ENCODE measurements at places on chromosomes 5 and 9.

DNA sequence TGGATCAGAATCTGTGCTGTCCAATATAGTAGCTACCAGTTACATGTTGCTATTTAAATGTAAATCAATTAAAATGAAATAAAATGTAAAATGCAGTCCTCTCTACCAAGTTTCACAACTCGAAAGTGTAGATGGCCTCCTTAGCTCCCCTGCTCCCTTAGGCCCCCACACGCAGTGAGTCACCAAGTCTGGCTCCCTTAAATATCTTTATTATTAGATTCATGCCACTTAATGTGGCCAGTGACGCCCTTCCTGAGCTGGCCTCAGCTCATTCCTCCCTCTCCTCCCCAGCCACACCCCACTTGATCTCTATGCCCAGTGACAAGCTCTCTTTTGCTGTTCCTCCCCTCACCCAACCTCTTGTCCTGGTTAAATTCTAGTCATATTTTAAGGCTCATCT, 88.4 kb upstream of the DNAH5 start:
- DNase-seq: no peak
- H3K4me1 ChIP-seq: peaks cover 10% of the 10 kb centered on the region
- H3K27me3 ChIP-seq: peaks cover 28% of the 10 kb centered on the region
- H3K4me3 ChIP-seq: no peak overlapping the region
- no peak overlapping the region for H3K27ac ChIP-seq

DNA sequence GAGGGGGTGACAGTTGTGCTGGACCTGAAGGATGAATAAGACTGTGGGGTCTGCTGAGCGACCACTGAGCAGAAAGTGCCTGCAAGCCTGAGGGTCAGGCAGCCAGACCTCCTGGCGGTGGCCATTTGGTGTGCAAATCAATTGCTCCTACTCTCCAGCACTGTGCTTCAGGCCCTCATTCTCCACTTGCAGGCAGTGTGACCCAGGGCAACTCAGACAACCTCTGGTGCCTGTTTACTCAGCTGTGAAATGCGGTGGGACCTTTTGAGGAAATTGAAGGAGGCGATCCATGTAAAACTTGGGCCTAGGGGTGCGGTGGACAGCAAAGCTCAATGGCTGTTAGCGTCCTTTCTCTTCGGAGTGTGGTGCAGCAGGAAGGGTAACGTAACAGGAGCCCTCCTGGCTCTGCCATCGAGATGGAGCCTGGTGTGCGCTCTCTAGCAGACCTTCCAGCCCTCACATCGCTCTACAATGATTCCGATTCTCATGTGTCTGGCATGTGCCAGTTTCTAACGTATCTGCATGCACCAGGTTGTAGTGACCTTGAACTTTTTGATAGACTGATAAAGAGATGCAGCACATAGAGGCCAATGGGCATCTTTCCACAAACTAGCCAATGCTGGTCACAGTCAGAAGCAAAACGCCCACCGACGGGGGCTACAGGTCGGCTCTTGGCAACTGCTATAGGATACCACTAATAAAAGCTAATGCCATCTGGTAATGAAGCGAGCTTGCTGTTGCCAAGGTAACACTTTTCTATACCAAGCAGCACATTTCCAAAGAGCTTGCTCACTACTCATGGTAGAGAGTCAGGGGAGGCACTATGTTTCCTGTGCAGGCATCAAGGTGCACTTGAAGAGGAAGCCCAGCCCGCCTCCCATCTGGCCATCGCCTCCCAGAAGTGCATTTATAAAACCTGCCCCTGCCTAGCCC, 159.7 kb upstream of the RAPGEF1 start:
- H3K27me3 ChIP-seq: no peaks in the 10 kb centered on the region
- peaks cover 11% of the 10 kb centered on the region for H3K36me3 ChIP-seq
- H3K4me1 ChIP-seq: no peaks in the 10 kb centered on the region
- no peak overlapping the region for H3K27ac ChIP-seq

GRCh38 chr9:133615606-133616188, 6.5 kb upstream of the FAM163B start:
- peaks cover 19% of the 10 kb centered on the region for H3K27me3 ChIP-seq
- H3K4me3 ChIP-seq: no peak overlapping the region
- H3K27ac ChIP-seq: no peak overlapping the region
- H3K4me1 ChIP-seq: peaks cover 15% of the 10 kb centered on the region

DNA sequence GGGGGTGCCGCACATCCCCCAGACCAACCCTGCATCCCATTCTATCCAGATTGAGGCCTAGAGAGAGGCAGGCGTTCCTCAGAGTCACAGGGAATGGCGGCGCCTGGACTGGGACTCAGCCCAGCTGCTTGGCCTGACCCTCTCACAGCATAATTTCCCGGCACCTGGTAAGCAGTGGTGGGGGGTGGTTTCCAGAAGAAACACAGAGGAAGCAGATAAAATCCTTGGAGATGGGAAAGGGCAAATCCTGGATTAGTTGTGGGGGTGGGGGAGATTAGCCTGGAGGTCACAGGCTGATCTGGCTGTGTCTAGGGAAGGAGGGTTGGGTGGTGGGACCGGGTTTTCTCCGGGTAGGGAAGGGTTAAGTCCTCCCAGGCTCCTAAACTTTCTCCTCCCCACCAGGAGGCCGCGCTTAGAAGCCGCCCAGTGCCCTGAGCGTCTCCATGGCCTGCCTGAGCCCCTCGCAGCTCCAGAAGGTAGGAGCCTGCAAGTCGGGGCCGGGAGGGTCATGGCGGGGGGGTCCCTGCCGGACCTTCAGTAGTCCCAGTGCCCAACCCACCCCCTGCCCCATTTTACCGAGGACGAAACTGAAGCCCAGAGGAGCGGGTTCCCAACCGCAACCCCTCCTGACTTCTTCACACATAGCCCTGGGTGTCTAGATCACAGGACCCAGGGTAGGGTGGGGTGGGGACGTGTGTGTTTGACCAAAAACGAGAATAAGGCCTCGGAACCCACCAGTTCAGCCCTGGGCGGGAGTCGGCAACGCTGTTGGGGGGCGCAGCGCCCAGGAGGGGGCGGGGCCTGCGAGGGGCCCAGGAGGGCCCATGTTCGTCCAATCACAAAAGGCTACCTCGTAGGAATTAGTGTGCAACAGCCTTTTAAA, 1.3 kb downstream of the PHYHD1 start:
- peaks cover 17% of the 10 kb centered on the region for H3K36me3 ChIP-seq
- H3K27me3 ChIP-seq: no peaks in the 10 kb centered on the region
- DNase-seq: no peak
- H3K4me1 ChIP-seq: peaks cover 7% of the 10 kb centered on the region

DNA sequence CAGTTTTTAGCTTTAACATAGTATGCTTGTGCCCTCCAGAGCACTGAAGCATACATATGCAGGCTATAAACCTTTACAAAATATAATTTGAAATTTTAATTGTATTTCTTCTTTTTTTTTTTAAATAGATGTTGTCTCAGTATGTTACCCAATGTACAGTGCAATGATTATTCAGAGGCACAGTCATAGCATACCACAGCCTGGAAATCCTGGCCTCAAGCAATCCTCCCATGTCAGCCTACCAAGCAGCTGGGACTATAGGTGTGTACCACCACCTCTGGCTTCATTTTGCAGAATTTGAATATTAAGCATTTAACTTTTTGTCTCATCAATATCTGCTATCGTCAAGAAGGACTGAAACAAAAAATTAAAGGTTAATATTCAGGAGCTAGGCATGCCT, 16.9 kb upstream of the ZNF782 start:
- peaks cover 28% of the 10 kb centered on the region for H3K27me3 ChIP-seq
- H3K4me1 ChIP-seq: peaks cover 26% of the 10 kb centered on the region
- no peaks in the 10 kb centered on the region for H3K36me3 ChIP-seq

Measured in activated T-cell treated with anti-CD3 and anti-CD28 coated beads, Interleukin-2, amount 50 U/mL, for 24 hours (primary cell).